ENCODE measurements at places on chromosomes 1 and 21.

DNA sequence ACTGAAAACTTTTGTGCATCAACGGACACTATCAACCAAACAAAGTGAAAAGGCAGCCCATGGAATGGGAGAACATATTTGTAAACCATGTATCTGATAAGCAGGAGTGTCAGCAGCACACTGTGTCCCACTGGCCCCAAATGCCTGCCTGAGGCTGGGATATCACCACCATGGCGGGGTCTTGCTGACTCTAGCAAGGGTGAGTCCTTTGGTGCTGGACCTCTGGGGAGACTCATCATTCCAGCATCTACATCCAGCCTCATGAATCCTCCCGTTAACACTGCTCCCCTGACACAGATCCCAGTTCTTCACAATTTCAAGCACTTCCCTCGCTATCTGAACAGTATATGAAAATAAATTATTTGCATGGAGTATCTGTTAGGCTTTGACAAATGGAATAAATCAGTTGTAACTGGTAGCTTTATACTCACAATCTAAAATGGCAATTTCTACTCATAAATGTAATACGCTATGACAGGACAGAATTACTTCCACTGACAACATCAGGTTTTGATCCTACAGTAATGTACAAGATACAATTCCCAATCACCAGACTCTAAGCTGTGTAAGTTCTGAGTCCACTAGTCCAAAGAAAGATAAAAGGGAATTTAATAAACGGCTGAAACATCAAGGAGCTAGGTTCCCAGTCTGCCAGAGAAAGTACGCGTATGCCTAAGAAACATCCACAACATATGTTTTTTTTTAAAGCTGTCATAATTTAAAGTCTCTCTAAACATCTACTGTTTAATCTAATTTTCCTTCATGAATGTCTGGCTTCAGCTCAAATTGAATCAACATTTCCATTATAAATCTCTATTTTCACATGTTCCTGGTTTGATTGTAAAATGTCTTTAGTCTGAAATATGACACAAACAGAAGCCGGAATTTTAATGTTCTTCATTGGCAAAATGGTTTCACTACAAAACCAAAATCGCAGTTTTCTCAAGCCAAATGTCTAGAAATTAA, 95.1 kb downstream of the SIPA1L2 start:
- no peak for DNase-seq

DNA sequence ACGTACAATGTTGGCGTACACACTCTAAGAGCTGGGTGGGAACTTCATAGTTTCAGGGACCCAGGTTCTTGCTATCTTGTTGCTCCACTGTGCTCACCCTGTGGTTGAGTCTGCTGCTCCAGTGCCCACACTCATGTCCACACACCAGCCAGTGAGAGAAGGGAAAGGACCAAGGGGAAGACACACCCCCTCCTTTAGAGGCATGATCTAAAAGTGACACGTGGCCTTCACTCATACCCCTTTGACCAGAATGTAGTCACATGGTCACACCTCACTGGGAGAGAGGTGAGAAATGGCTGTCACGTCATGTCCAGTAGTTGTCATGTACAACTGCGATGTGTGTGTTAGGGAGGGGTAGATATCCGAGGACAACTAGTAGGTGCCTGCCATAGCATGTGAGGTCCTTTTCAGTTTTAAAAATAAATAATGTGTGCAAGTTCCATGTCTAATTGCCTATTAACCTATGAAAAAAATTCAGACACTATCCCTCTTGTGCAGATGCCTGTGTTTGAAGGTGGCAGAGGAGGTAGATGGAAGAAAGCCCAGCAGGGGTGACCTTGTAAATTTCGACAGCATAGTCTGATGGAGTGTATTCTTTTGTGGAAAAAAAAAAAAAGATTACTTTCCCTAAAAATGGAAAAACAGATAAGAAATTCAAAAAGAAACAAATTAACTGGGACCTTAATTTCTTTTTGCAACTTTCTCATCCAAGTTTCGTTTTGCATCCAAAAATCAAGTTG, 149.6 kb downstream of the C1orf21 start:
- no peak for DNase-seq

DNA sequence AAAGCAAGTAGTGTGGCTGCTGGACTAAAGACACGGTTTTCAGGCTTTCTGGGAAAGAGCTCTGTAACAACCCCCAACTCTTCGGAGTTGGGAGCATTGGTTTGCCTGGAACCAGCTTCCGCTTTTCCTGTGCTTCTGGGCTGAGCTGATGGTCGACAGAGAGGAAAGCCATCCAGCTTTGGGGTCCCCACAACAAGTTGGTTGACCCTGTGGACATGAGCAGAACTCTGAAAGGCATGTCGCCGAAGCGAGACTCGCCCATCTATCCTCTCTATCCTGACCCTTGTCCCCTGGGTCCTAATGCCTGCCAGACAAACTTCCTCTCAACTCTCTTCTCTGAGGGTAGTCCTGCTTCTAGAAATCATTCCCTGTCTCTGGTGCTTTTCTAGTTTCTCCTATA, 31.9 kb upstream of the FCGR2A start:
- no peak for DNase-seq

GRCh38 chr1:74637296-74637695, 36.3 kb downstream of the ERICH3 start:
- DNase-seq, result no peak

DNA sequence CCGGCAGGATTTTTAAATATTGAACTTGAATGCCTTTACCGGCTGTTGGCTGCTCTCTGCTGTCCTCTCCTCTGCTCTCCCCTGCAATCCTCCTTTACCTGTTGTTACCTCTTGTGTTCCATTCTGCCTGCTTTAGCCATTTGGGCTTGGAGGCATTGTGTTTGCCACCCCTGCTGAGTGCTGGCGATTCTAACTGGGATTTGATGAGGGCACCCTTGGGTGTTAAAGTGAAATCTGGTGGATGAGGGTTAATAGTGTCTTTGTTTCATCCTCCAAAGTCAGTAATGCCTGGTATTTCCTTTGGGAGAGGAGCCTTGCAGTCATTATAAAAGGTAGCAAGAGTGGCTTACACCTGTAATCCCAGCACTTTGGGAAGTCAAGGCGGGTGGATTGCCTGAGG, 9.9 kb downstream of the SZRD1 start:
- no peak for DNase-seq

DNA sequence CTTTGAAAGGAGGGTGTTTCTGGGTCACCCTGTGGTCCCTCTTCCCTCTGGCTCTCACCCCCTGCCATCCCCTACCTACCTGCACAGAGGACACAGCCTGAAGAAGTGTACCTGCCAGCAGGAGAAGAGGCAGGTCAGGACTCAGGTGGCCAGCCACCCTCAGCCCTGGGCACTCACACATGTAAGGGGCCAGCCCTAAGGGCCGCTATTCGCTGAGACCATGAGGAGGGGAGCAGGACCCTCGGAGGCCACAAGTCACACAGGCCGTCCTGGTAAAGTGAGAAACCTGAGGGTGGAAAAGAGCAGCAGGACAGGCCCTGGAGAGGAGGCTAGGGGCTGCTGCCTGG, 1.2 kb downstream of the ZNF692 start:
- no peak for DNase-seq

GRCh38 chr1:24491577-24492360, 10.9 kb upstream of the RCAN3 start:
- DNase-seq, result no peak

DNA sequence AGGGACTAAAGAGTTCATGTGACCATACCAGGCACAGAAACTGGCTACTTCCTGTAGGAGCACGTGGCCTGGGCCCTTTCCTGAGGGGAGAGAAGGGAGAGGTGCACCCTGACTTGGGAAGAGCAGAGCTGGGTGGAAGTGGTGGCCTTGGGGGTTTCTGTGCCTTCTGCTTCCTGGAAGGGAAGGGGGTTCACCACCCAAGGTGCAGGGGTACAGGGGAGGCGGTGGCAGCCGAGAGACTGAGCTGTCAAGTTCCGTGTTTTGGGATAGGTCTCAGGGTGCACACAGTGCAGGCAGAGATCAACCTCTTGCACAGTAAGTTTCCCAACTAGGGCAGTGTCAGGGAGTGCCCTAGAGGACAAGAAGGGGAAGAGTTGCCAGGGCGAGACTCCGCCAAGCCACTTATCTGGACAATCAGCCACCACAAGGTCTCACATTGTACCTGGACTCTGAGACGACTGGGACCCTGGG, 10.1 kb downstream of the HECTD3 start:
- no peak for DNase-seq

GRCh38 chr1:246114369-246114768, 392.7 kb downstream of the SMYD3 start:
- DNase-seq, result no peak

Data from anterior cingulate cortex (tissue), 58 donors.